HFFc6 (cell line): ENCODE measurements at places on chromosomes 11 and 22.

GRCh38 chr11:102138670-102139069, 28.4 kb downstream of the YAP1 start:
- H3K27me3 ChIP-seq: no peaks in the 10 kb centered on the region
- peak; percentile 76 for DNase-seq
- peaks cover 86% of the 10 kb centered on the region for H3K4me1 ChIP-seq
- H3K27ac ChIP-seq: peak overlapping the region; percentile 91
- peak overlapping the region; percentile 79 for H3K4me3 ChIP-seq

- no peak for DNase-seq
- peaks cover 37% of the 10 kb centered on the region for H3K4me1 ChIP-seq
- H3K36me3 ChIP-seq: no peaks in the 10 kb centered on the region
- no peak overlapping the region for H3K4me3 ChIP-seq
Measured at GRCh38 chr11:11586465-11586864, 35.3 kb downstream of the GALNT18 start.

DNA sequence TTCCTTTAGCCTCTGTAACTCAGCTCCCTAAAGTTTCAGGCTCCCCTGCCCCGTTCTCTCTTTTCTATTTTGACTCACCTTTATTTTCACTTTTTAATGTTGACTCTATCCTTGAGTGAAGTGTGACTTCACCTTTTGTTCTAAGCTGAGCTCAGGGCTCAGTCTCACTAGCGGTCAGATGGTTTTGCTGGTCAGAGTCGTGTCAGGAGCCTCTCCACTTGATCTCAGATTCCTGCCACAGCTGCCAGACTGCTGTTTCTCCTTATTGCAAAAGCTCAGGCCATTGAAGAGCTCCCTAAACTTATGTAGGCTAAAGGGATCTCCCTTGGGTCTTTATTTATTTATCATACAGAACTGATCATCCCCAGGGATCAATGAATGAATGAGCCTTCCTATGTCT, 13.7 kb upstream of the POU2AF2 start:
- no peak overlapping the region for H3K27ac ChIP-seq
- no peak overlapping the region for H3K4me3 ChIP-seq
- DNase-seq: no peak
- H3K36me3 ChIP-seq: no peaks in the 10 kb centered on the region
- H3K27me3 ChIP-seq: peaks cover 5% of the 10 kb centered on the region

DNA sequence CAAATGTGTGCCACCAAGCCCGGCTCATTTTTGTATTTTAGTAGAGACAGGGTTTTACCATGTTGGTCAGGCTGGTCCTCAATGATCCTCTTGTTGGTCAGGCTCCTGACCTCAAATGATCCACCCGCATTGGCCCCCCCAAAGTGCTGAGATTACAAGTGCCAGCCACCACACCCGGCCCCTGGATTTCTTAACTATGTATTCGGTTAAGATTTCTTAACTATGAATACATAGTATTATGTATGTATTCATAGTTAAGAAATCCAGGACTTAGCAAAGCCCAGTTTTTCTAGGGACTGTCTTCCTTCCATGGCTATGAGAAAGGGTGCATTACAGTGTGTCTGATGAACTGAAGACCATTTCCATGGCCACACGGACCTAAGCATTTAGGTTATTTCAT, 1.7 kb downstream of the C11orf91 start:
- H3K36me3 ChIP-seq: no peaks in the 10 kb centered on the region
- H3K27ac ChIP-seq: no peak overlapping the region
- H3K27me3 ChIP-seq: peaks cover 7% of the 10 kb centered on the region
- no peak overlapping the region; the same call in 1 of the 2 replicates for H3K4me3 ChIP-seq

DNA sequence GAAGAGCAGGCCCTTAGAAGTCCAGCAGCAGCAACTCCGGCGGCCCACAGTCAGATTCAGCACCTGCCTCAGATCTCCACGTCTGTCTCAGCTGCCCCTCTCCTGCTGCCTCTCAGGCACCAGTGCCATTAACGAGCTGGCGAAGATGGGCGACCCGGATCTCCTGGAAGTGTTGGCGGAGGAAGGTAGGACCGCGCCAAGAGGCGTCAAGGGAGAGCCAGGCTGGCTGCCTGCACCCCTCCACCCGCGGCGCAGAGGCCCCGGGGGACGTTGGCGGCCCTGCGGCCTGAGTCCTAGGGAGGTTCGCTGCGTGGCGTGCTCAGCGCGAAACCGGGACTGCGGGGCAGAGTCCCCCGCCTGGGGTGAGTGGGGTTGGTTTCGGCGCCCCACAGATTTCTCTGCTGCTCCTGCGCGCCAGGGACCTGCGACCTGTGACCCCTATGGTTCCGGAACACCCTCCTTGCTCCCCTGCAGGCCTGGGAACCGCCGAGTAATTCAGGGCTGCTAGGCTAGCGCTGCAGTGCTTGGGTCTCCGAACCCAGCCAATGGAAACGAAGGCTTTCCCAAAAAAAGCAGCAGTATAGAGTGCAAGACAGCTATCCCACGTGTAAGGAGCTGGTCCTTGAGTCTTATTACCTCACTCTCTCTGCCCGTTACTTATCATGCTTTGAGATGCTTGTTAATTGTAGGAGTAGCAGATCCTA, 615 bp downstream of the ANO5 start:
- no peak overlapping the region for H3K27ac ChIP-seq
- H3K27me3 ChIP-seq: peaks cover 3% of the 10 kb centered on the region; the same call in 1 of the 2 replicates
- no peaks in the 10 kb centered on the region for H3K4me1 ChIP-seq
- H3K36me3 ChIP-seq: no peaks in the 10 kb centered on the region; the same call in 1 of the 2 replicates
- DNase-seq: no peak

DNA sequence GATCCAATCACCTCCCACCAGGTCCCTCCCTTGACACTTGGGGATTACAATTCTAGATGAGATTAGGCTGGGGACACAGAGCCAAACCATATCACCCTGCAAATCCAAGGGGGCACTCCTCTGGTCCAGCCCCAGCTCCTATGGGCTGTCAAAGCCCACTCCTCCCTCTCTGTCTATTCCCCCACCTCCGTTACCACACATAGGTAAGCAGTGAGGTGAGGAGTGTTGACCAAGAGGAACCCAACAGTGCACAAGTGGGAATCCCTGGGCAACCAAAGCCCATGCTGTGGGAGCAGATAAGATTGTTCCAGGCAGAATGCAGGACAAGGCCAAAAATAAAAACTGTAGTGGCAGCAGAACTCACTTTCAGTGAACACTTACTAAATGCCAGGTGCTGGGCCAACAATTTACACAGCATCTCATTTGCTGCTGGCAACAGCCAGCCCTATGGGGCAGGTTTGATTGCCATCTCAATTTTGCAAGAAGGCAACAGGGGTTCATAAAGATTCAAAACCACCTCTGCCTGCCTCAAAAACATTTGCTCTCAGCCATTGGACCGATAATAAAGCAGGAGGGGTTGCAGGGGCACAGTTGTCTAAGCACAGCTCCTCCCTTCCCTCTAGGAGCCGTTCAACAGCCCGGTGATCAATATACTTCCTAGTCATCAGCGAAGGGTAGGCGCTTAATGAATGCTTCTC, 8.9 kb downstream of the SDF2L1 start:
- H3K27ac ChIP-seq: peak overlapping the region; percentile 78
- H3K27me3 ChIP-seq: no peaks in the 10 kb centered on the region
- DNase-seq: no peak
- no peaks in the 10 kb centered on the region for H3K36me3 ChIP-seq

DNA sequence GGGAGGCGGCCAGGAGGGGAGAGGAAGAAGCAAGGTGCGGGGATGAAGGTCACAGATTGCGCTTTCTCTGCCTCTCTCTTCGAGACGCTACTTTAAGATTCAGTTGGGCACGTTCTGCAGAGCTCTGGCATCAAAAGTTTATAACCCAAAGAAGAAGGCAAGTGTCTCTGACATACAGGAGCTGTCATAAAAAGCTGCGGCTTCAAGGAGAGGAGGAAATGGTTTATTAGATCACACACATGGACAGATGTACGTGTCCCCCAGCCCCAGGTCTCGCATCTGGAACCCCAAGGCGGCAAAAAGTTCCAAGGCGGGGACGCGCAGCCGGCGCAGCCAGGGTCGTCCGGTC, 589.0 kb downstream of the OPCML start:
- peaks cover 8% of the 10 kb centered on the region for H3K27me3 ChIP-seq
- no peak overlapping the region; the same call in 1 of the 2 replicates for H3K27ac ChIP-seq
- peaks cover 14% of the 10 kb centered on the region for H3K4me1 ChIP-seq

DNA sequence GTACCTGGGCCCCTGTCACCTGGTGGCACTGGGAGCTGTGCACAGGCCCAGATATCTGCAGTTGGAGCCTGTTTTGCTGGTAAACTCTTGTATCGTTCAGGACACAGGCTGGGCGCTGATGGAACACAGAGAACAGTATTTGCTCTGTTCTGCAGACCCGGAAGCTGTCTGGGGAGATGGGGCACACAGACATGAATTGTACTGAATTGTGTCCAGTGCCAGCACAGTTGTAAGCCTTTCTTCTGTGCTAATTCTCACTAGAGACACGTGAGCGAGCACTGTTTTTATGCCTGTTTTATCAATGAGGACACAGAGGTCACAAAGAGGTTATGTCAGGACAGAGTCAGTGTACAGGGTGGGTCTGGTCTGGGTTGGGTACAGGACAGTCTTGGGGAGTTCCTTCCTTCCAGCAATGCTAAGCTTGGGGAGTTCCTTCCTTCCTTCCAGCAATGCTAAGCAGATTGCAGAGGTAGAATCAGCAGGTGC, 24.4 kb upstream of the ACR start:
- H3K36me3 ChIP-seq: no peaks in the 10 kb centered on the region
- no peak overlapping the region for H3K27ac ChIP-seq
- no peaks in the 10 kb centered on the region for H3K4me1 ChIP-seq
- DNase-seq: no peak
- H3K4me3 ChIP-seq: no peak overlapping the region
- H3K27me3 ChIP-seq: peaks cover 40% of the 10 kb centered on the region
